ENCODE measurements at places on chromosomes 16 and 17. TPM values are rescaled to one million over a fixed set of nuclear protein-coding genes. Genes with fewer than 3 reads are reported as not detected.

KCNJ2 gene
- polyA plus RNA-seq, result not detected

SOX8 gene
- polyA plus RNA-seq, result 0.48 TPM

ADAMTS18 gene
- not detected for polyA plus RNA-seq

TMEM204 gene
- polyA plus RNA-seq, result 2.9 TPM
